ENCODE measurements at places on chromosomes 2 and 18.

- DNase-seq, result no peak
Observed at GRCh38 chr18:75369026-75369721, 58.3 kb downstream of the SMIM21 start.

DNA sequence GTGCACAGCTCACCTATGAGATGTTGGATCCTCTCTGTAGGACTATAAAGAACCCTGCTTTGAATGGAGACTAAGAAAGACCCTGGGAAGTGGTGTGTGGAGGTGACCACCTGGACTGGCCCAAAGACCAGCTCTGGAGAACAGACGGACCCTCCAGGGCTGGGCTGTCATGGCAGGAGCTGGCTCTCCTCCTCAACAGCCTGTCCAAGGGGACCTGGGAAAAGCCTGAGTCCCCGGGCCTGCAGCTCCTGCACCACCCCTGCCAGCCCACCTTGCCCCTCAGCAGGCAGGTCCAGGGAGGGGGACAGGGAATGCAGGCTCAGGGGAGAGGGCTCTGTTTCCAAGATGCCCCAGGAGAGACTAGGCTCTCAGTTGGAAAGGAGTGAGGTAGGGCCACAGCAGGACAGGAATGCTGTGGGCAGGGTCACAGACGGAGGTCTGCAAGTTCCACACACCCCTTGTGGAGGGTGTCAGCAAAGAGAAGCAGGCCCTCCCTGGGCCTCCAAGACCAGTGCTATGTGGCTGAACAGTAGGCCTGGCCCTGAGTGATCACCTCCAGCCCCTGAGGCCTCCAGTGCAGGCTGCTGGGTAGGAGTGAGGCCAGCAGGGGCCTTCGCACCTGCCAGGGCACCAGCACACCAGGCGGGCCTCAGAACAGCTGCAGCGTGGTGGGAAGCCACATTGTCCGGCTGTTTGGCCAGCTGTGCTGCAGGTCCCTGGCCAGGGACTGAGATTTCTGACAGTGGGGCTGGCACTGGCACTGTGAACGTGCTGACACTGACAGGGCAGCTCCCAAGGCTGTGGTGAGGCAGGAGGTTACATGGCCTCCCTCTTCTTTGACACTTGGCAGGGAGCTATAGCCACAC lies 86.4 kb upstream of the OTOS start:
- DNase-seq, result no peak

DNA sequence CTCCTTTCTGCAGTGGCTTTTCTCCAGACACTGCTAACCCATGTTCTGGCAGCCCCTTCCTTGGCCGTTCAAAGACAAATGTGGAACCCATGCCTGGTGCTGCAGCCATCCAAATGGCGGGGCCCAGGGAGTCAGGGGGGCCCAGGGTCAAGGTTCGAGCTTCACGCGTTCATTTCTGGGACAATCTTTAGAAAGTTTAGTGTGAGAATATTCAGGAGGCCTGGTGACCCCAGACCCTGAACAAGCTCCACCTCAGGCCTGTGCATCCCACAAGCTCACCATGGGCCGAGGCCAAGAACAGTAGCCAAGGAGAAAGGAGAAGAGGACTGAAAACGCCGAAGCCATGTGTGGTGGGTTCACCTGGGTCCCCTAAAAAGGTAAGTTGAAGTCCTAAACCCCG lies 54.4 kb downstream of the ANKMY1 start:
- no peak for DNase-seq

DNA sequence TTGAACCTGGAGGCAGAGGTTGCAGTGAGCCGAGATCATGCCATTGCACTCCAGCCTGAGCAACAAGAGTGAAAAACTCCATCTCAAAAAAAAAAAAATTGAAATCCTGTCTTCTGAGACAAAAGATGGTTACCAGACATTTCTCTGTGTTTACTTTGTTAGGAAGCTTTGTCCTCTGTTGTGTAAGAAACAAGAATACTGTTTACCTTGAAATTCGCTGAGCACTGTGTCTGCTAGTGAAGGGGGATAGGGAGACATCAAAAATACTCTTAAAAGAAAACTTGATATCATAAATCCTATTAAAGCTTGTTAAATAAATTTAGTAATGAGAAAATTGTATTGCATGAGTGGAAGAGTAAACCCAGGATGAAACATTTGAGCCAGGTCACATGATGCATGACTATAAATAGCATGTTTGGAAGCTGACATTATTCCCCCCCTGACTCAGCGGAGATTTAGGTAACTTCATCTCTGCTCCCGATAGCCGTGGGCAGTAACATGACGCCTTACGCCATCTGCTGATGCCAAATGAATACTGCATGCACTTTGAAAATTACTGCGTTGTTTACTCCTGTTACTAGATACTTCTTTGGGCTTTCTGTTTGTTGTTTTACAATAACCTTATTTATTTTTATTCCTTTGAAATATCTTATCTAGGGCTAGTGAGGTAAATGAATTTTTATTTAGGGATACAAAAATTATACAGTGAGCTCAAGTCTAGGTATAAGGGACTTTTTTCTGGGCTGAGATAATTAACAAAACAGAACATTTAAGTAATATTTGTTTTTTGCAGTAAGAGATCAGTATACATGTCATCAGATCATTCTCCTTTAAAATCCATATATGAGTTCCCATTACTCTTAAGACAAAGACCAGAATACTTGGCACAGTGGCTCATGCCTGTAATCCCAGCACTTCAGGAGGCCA lies 134.9 kb downstream of the MAP3K20 start:
- DNase-seq, result peak; percentile 52

GRCh38 chr2:41729800-41730364 lies 317.9 kb upstream of the PKDCC start:
- DNase-seq, result no peak

GRCh38 chr18:40099641-40100040 lies 1855.4 kb upstream of the PIK3C3 start:
- DNase-seq, result no peak

DNA sequence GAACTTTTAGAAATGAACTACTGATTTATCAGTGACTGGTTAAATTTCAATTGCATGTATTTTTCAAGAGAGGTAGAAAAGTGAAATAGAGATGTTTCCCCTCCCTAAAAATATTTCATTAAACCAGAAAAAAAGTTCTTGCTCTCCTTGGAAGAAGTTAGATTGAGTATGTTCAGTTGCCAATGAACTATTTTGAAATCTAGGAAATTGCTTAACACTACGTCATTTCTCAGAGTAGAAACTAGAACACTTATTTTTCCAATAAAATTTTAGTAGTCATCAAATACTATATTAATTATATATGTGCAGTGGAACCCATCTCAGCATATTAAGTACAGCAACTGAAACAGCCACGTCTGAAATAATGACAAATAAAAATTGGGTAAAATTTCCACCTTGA lies 51.8 kb upstream of the STAT1 start:
- no peak for DNase-seq

DNA sequence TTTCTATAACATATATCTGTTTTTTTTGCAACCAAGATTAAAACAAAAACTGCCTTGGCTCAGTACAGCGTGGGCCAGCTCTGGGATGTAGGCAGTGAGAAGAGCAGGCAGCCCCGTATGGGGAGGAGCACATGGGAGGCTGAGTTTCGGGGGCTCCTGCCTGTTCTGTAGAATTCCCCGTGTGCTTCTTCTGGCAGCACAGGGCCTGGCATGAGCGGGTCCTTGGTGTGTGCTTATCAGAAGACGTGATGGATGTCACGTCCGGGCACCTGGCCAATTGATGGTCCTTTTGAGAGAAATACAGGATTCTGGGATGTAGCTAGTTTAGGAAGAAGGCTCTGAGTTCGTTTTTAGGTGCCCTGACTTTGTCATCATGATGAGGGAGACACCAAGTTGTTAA lies 16.2 kb downstream of the IMPA2 start:
- no peak for DNase-seq

GRCh38 chr2:8455236-8456150 lies 226.4 kb upstream of the ID2 start:
- DNase-seq, result no peak

- no peak for DNase-seq
Observed at GRCh38 chr2:237235383-237236095, 149.8 kb downstream of the COPS8 start.

DNA sequence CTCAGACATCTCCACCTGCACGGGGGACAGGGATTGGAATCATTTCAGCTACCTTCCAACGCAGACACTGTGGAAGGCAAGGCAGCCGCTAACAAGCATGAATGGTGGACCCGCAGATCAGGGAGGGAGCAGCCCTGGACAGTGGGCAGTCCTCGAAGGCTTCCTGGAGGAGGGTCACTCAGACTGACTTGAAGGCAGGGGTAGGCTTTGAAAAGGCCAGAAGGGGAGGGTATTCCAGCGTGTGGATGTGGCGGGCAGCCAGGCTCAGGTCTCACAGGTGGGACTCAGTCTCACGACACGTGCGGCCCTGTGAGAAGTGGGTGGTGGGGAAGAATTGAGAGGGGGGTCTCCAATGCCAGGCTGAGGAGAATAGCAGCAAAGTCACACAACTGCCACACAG lies 29.9 kb downstream of the DYSF start:
- no peak for DNase-seq

All from CD4-positive, alpha-beta T cell treated with Interleukin-15 for 4 hours (primary cell).